ENCODE measurements at places on chromosomes 4 and X.

DNA sequence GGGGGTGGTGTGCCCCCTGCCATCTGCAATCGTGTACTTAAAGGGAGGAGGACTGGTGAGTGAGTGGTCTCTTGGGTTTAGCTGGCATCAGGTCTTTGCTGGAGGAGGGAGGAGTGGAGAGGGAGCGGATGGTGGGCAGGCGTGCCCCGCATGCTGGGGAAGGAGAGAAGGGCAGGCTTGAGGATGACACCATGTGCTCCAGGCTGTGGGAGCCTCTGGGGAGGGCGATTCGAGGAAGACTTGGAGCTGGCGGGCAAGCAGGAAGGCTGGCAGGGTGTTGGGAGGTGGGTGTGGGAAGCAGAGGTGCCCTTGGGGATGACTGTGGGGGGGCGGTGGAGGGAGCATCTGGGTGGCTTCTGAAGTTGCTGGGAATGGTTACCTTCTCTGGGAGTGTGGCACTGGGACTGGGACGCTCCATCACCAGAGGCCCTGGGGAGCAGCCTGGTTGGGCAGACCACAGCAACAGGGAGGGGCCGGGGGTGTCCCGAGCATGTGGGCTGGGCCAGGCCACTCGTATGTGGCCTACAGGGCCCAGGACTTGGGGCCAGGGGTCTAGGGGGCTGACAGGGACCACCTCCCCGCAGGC, 30.8 kb upstream of the AFAP1 start:
- DNase-seq: no peak

DNA sequence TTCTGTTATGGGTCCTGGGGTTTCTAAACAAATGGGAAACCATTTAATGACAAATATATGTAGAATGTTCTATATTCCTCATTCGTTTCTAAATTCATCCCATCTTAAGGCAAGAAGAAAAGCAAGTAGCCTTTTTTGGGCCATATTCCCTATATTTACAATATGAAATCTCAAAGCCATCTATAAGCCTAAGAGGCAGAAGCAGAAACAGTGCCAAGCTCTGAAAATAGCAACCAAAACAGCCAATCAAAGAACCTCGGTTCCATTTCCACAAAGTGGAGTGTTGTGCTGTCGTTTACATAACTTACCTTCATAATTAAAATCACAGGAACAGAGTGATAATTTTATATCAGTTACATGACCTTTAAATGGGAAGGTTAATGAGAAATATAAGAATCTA, 330.6 kb upstream of the GATB start:
- DNase-seq: no peak

- no peak for DNase-seq
Observed at GRCh38 chr4:93495346-93495745, 333.2 kb upstream of the ATOH1 start.

GRCh38 chr4:10524196-10524833, 67.1 kb upstream of the ZNF518B start:
- no peak for DNase-seq

DNA sequence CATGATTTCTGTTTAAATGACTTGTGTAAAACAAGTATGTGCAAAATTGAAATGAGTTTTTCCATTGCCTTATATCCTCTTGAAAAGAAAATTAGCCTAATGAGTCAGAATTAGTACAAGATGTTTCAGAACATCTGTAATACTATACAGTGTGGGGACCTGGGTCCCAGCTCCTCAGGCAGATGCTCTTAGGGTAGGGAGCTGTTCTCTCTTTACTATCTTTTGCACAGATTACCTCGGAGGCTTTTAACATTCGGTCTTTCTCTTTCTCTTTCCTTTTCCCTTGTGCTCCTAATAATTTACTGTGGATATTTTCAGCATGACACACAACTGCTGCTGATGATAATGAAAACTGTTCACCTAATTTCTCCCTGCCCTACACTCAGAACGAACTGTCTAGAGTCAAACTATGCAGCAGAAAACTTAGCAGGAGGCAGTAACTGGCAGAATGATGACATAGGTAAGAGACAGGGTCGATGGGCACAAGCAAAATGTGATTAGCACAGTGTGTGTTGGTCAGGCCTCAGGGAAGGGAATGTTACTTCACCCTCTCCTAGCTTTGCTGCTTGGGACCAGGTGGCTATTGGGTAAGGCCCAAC, 455.3 kb downstream of the PDHA2 start:
- no peak for DNase-seq

- no peak for DNase-seq
Observed at GRCh38 chr4:33060674-33061542, 2340.7 kb downstream of the PCDH7 start.

GRCh38 chr4:7427831-7428260, 6.9 kb downstream of the PSAPL1 start:
- DNase-seq: no peak

- no peak for DNase-seq
Observed at GRCh38 chr4:110641218-110641617, 18.3 kb upstream of the PITX2 start.

DNA sequence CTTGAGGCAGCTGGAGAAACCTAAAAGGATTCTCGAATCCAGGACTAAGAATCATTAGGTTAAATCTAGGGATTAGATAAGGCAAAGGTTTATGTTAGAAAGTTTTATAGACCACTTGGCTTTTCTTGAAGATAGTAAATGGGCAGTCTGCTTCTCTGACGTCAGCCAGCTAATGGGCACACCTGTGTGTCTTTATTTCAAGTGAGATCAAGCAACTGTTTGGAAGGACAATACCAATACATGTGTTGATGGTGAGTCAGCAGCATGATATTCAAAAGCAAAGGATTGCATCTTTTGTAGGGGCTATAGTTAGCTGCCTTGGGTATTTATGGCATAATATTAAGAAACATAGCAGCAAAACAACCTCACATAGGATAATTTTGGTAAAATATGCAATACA, 46.5 kb upstream of the GRPR start:
- DNase-seq: no peak

DNA sequence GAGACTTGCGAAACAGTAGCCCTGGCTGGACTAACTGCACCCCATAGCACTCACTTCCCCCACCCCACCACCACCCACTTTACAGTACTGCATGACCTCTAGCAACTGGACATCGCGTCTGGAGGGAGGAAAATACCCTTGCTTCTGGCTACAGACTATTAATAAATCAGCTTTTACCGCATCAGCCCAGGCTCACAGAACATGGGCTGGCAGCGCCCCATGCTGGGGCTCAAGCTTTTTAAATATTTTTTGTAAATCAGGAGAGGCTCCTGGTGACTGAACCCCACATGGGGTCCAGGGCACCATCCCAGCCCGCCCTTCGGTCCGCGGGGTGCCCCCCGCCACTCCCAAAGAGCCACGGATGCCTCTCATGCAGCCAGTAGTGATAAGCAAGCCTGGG, 2.7 kb downstream of the HS6ST2 start:
- DNase-seq: no peak

DNA sequence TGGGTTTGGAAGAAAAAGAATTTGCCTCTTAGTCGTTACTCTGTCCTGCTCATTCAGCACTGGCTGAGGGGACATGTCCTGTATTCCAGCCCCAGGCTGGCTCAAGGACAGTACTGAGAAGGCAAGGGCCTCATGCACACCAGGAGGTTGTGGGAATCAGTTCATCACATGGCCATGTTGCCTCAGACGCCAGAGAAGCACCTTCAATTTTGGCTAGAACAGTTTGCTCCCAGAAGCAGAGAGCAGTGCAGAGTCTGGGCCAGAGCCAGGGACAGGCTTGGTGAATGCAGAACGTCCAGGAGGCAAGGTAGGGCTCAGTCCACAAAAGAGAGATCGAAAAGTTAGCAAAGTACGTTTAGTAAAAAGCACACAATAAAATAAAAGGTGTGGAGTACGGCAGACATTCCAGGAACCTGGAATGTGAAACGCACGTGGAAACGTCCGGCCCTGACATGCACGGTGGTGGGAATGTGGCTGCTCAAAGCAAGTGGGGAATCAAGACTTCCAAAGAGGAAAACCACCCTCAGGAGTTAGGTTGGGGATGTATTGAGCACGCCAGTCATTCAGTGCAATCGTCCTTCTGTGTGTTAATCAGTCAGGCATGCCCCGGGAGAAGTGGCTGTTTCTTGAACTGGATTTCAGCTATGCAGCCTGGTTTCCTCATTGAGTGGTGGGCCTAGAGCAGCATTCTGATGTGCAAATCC, 1.2 kb upstream of the SLC2A9 start:
- no peak for DNase-seq

- no peak for DNase-seq
Observed at GRCh38 chr4:138671106-138671505, 344.5 kb upstream of the NOCT start.

DNA sequence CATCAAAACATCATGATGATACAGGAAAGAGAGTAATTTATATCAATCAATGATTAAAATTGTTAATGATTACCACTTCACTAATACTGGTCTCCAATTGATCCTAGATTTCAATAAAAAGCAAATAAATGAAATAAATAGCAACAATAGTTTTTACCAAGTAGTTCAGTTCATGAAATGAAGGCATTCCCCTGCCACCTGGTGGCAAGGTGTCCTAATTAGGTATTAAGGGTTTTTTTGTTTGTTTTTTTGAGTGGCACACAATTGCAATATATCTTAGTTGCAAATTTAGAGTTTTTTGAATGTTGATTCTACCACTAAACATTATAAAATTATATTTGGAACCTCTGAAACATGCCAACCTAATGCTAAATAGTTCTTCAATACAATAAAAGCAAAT, 157.4 kb upstream of the PDE5A start:
- no peak for DNase-seq

DNA sequence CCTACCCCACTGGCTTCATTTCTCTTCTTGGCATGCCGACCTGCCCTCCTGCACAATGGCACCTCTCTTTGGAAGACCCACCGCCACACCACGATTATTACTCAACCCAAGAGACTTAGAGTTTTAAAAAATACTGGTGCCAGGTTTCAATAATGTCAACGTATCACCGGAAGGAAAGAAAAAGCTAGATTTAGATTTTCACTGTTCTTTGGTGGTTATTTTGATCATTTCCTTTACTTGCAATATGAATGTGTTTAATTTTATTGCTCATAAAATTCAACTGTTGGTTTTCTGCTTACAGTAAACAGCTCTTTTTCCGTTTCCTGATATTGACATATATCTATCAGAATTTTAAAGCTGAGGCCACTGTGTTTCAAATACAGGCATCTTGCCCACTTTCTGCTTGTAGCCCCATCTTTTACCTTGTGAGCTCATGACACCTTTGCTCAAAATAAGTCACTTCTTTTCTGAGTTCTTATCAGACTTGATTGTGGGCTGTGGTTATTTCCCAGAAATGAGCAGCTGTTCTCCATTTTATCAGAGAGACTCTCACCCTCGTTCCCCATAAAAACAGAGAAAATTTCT, 439.1 kb downstream of the INPP4B start:
- no peak for DNase-seq

GRCh38 chr4:36348403-36348938, 67.1 kb downstream of the DTHD1 start:
- DNase-seq: no peak

GRCh38 chrX:17295791-17296190, 79.2 kb upstream of the NHS start:
- DNase-seq: no peak

- no peak for DNase-seq
Observed at GRCh38 chr4:48739560-48740019, 40.5 kb downstream of the FRYL start.

- no peak for DNase-seq
Observed at GRCh38 chrX:136041254-136041812, 56.1 kb downstream of the SLC9A6 start.

GRCh38 chr4:140057701-140058100, 96.3 kb downstream of the MAML3 start:
- no peak for DNase-seq

GRCh38 chr4:118749347-118749988, 64.3 kb downstream of the METTL14 start:
- no peak for DNase-seq

- DNase-seq: peak; percentile 8
Observed at GRCh38 chr4:38069271-38069760, 109.1 kb downstream of the PTTG2 start.

GRCh38 chrX:43813898-43814297, 68.4 kb downstream of the MAOB start:
- no peak for DNase-seq

- no peak for DNase-seq
Observed at GRCh38 chr4:47526281-47526680, 41.2 kb downstream of the ATP10D start.

- no peak for DNase-seq
Observed at GRCh38 chr4:141463678-141464077, 172.7 kb upstream of the IL15 start.

DNA sequence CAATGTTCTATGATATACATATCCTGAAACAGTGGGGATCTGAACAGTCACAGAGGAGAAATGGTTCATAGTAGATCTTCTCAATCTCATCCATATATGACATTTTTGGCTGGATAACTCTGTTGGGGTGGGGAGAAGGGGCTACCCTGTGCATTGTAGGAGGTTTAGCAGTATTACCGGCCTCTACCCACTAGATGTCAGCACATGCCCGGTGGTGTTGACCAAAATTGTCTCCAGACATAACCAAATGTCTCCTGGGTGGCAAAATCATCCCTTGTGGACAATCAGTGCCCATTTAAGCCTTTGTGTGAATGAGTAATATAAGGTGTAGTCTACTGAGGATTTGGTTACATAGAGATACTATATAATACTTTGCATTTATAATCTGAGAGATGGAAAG, 89.9 kb downstream of the PLS3 start:
- DNase-seq: no peak

GRCh38 chrX:68677998-68678397, 30.5 kb downstream of the STARD8 start:
- DNase-seq: no peak

DNA sequence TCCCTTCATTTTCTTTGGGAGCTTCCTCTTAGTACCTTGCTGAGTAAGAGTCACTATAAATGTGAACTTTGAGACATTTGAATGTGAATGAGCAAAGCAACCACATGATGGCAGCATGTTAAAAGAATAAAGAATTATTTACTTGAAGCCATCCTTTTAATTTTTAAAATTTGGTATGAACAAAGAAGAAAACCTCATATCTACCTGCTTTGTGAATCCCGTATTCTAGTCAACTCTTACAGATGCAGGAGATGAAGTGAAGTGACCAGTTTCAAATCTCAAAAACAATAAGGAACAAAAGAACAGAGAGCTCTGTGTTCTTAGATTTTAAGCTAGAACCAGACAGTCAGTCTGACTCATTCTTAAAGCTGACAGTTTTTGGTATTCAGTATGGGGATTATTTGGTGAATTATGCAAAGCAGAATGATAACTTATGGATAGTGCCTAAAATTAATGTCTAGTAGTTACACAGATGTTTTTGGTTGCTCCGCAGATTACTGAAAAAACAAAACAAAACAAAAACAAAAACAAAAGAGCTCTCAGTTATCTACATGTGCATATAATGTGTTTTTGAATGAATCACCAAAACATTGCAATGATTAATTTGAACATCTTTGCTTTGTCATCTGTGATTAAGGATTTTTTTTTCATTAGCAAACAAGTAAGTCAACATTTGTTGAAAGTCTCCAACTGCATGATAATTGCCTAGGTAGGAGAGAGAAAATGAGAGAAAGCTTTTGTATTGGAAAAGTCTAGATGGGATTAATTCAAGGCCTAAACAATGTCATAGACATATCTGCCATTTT, 48.2 kb upstream of the H2AZ1 start:
- no peak for DNase-seq

GRCh38 chrX:111047575-111047974, 48.4 kb upstream of the PAK3 start:
- DNase-seq: no peak

Data from activated effector memory CD4-positive, alpha-beta T cell treated with Interleukin-2 at 50 U/mL for 16 hours (primary cell).